Renal pelvis (tissue), 12 donors: ENCODE measurements at places on chromosomes 1 and 21.

- no peak for DNase-seq
These were observed 63.3 kb downstream of the PBX1 start for GRCh38 chr1:164622068-164622845.

- no peak for DNase-seq
These were observed 85.9 kb downstream of the TM2D1 start for GRCh38 chr1:61638911-61639605.

DNA sequence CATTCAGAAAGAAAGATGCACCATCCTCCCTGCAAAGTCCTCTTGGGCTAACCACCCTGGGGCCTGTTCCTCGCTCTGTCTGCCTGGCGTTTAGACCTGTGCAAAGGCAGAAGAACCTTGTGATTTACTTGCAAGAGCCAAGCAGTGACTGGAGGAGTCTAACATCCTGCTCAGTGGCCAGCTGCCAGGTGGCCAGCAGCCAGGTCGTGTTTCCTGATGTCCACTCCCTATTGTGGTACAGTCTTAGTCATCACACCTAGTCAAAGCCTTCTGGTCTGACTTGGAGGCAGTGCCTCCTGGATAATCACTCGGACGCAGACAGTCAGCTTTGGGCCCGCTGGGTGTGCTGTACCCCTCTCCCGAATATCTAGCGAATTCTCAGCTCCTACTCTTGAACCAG is 118.1 kb downstream of the PGBD5 start:
- no peak for DNase-seq

DNA sequence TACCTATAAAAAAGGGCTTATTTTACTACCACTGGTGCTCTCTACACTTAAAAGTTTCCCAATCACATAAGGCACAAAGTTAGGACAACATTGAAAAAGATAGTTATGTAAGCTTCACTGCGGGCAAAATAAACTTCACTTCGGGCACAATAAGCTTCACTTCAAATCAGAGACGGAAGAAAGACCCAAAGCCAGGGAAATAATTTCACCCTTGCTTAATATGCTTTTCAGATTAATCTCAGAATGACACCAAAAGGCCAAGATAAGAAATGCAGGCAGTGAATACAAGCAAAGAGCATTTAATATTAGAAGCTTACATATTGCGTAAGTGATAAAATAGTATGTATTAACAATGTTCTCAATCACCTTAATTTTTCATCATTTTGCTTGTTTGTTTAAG is 444.2 kb downstream of the SETD4 start:
- peak; percentile 4 for DNase-seq

- DNase-seq, result no peak
These were observed 38.9 kb upstream of the ADARB1 start for GRCh38 chr21:45035477-45035848.

GRCh38 chr1:185990565-185990964 is 256.4 kb downstream of the HMCN1 start:
- no peak for DNase-seq

DNA sequence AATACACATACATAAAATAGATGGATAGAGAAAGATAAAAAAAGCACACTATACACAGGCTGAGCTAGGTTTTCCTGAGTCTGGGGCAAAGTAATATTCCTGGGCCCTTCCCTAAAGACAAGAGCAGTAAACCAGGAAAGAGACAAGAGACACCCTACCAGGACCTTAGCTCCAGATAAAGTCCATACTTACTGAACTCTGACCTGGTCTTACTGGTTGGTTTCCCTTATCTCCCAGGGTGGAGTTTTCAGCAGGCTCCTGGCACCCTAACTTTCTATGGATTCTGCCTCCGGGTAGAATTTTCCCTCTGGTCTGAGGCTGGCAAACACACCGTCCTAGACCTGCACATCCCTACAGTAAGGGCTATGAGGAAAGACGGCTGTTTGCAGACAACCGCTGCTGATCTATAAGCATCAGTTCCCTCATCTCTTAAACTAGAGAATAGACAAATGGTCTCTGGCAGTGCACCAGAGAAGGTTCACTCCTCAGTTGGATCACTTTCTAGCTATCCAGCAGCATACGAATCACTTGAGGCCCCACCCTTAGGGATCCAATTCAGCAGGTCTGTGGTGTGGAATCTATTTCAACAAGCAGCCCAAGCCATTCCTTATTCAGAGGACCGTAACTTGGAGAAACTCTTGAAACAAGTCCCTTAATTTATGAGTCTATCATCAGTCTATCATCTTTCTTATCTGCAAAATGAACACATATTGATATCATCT is 52.0 kb downstream of the ARHGEF11 start:
- no peak for DNase-seq

DNA sequence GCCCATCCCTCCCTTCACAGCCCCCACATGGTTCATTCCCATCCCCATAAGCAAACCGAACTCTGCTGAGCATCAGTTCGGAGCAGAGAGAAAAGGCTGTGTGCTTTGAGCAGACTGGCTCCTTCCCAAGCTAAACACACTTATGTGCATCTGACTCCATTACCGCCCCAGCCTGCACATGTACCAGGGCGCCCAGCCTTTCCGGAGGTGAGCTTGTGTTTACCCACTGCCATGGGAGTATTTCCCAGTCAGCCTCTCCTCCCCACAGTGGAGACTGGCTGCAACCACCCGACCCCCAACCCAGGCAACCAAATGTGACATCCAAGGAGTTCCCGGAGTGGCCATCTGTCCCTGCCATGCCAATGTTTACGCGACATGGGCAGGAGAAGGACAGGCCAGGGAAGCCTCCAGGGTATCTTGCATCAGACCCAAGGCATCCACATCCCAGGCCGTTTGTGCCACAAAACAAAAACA is 9.4 kb downstream of the TIAM1 start:
- no peak for DNase-seq

DNA sequence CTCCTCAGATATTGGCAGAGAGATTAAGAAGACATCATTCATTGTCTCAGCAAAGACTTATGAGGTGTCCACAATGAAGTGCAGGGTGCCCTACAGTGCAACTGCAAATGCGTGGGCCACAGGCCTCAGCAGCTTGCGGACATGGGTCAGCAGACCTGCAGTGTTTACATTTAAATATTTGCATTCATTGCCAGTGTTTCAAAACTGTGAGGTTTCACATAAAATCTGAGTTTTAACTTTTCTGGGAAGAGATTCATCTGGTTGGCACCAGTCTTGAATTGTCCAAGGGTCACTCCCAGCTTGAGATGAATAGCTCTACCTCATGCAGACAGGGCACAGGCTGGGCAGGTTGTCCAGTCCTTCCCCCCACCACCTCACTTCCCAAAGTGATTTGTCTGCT is 286.8 kb upstream of the DUSP10 start:
- no peak for DNase-seq

GRCh38 chr1:115170961-115171392 is 81.7 kb upstream of the TSPAN2 start:
- no peak for DNase-seq
